ENCODE measurements at places on chromosomes 2 and 18. TPM values are rescaled to one million over a fixed set of nuclear protein-coding genes. Genes with fewer than 3 reads are reported as not detected.

SERPINB7 gene
- total RNA-seq: not detected

CYS1 gene
- total RNA-seq: 5.8 TPM

GRCh38 chr2:105378276-105378840, 20.5 kb downstream of the FHL2 start:
- DNase-seq: no peak

GRCh38 chr2:37648331-37649011, 23.0 kb downstream of the CDC42EP3 start:
- DNase-seq: peak; percentile 60

GRCh38 chr2:64426183-64426952, 27.6 kb upstream of the LGALSL start:
- DNase-seq: no peak

GRCh38 chr18:48799724-48800315, 150.9 kb downstream of the SMAD7 start:
- DNase-seq: no peak

- no peak for DNase-seq
Measured at GRCh38 chr18:60311676-60312360, 60.8 kb downstream of the MC4R start.

GRCh38 chr2:175887776-175888175, 114.3 kb downstream of the LNPK start:
- no peak for DNase-seq

DNA sequence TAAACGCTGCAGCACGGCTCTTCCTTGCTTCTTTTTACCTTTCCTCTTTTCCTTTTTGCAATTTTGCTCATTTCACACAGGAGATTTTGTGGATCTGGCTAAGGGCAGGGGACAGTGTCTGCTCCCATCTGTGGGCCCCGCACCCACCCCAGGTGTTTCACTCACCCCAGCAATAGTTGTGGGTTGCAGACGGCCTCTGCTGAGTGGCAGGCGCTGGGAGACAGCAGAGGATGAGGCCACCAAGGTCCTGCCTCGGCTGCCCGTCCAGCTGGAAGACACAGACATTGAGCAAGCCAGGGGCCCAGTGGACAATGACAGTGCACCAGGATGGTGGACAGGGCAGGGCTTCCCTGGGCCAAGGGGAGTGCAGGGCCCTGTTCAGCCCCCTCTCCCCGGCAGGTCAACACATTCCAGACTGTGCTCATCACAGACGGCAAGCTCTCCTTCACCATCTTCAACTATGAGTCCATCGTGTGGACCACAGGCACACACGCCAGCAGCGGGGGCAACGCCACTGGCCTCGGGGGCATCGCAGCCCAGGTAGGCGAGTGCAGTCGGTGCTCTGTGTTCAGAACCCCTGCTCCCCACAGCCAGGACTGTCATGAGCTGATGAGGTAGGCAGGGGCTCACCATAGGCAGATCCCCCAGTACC, 35.0 kb downstream of the SNED1 start:
- no peak for DNase-seq
